Pulmonary artery endothelial cell (primary cell): ENCODE measurements at places on chromosomes 12 and 14. TPM values are rescaled to one million over a fixed set of nuclear protein-coding genes. Genes with fewer than 3 reads are reported as not detected.

The PROX2 gene
- total RNA-seq = not detected in 2 replicates

The FGF23 gene
- not detected in 2 replicates for total RNA-seq

The FGD4 gene
- 25.6 and 30.4 TPM in 2 replicates for total RNA-seq

The OASL gene
- total RNA-seq = 0.40 and 0.46 TPM in 2 replicates

The OR9K2 gene
- total RNA-seq = not detected in 2 replicates

The BMP4 gene
- total RNA-seq = 64.3 and 156 TPM in 2 replicates
